Stimulated activated CD8-positive, alpha-beta memory T cell treated with anti-CD3 and anti-CD28 coated beads, Interleukin-2, amount 100 ng/mL, for 1 hour (primary cell): ENCODE measurements at places on chromosomes 16 and 17.

DNA sequence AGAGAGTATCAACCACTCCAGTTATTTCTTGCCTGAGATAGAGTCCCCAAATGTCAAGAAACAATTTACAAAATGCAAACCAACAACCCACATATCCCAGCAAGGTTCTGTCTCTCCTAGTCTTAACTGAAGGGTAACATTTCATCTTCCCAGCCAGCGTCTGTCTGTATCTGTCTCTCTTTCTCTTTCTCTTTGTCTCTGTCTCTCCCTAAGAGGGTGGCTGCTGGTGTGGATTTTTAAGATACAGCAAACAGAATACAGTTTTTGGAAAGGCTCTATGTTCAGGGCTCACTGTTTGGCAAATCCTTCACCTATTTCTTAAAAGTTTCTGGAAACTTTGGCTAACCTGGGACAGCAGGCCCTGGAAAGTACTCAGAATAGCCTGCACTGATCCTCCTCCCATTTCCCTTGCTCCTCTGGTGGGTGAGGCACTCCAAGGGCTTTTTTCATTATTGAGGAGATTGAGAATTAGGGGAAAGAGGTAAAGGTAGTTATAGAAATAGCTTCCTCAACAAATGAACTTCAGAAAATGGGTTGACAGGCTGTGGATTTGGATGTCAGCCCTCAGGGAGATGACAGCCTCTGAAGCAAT lies 6.2 kb downstream of the HOXB4 start:
- DNase-seq, result no peak

- DNase-seq, result no peak
Observed at GRCh38 chr16:84613408-84614072, 4.3 kb downstream of the COTL1 start.

- DNase-seq, result no peak
Observed at GRCh38 chr17:47844814-47845715, 4.0 kb upstream of the SCRN2 start.

DNA sequence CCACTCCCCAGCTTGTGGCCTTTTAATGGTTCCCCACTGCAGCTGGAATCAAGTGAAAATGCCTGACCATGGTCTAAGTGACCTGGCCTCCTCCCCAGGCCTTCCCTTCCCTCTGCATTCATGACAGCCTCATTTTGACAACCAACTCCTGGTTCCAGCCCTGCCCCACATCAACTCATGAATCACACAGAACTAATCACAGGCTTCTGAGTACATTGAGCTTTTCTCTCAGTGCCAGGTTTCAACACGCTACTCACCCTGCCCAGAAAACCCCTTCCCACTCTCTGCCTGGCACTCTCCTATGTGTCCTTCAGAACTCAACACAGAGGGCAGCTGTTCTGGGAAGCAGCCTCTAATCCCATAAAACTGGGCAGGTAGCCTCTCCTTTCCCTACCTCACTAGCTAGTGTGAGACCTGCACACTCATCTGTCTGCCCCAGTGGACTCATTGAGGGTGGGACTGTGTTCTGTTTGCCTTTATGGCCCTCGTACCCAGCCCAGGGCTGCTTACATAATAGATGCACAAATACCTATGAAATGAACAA lies 313.6 kb downstream of the GRIN2A start:
- DNase-seq, result no peak

GRCh38 chr17:74712756-74713155 lies at the start of gene CD300LF:
CD300LF (minus strand) TSS chr17:74712923; CDS start chr17:74712866, 57 bp downstream.
- DNase-seq, result no peak
